ENCODE measurements at places on chromosomes 4 and X.

GRCh38 chr4:164012396-164013027 is 518.0 kb downstream of the TMA16 start:
- DNase-seq, result no peak

- DNase-seq, result no peak
These were observed 133.8 kb upstream of the ATP6AP2 start for GRCh38 chrX:40446921-40447320.

- DNase-seq, result no peak
These were observed 1369.1 kb upstream of the AGA start for GRCh38 chr4:178811356-178811755.

GRCh38 chr4:107050525-107051135 is 14.5 kb upstream of the DKK2 start:
- DNase-seq, result peak; percentile 19

DNA sequence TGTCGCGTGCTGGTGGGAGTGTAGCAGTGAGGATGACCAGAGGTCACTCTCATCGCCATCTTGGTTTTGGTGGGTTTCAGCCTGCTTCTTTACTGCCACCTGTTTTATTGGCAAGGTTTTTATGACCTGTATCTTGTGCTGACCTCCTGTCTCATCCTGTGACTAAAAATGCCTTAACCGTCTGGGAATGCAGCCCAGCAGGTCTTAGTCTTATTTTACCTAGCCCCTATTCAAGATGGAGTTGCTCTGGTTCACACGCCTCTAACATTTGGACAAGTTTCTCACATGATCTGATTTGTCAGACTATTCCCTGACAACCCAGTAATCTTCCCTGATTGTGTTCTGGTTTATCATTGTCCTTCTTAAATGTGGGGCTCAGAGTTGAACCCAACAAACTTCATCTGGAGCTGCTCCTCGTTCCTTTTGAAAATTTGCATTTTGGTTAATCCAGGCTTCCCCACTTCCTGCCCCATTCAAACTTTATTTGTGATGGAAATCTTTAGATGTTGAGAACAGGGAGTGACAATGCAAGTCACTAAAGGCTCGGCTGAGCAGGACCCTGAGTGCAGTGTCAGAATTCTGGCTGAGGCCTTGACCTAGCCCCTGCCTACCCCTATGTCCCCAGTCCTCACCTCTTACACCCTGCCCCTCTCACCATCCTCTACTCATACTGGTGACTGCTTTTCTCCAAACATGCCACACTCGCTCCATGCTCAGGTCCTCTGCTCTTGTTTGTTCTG is 226.8 kb downstream of the STIM2 start:
- no peak for DNase-seq

DNA sequence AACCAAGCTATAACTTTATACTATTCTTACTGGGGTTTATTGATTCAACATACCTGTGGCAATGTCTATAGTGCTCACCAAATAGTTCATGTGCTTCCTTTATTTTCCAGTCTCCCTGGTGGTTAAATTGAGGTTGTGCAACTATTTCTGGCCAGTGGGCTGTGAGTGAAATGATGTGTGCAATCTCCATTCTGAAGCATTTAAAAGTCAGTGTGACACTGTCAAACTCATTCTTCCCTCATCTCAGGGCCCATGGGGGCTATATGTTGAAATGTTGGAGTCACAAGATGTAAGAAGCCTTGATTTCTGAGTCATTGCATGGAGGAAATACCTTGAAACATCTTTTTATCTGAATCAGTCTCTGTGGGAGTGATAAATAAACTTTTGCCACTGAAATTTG is 414.3 kb upstream of the RPS6KA3 start:
- DNase-seq, result no peak

DNA sequence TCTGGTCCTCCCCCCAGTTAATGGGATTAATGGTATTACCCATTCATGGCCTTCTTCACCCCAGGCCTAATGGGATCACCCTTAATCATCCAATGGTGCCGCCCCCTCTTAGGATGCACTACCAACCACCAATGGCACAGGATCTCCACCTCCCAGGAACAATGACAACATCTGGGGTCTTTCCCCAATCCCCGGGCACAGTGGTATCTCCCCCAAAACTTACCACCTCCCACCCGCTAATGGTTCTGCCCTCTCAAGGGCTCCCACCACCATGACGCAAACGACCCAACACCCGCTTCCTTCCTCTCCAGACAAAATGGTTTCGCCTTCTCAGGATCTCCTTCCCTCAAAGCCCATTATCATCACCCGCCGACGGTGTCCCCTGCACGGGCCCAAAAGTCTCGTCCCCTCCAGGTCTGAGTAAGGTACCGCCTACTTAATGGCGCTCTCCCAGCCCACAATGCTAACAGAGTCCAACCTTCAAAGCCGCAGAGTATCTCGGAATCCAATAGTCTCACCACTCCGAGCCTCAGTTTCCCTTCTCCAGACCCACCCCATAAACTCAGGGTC is 458 bp downstream of the GRIPAP1 start:
- DNase-seq, result peak; percentile 62

DNA sequence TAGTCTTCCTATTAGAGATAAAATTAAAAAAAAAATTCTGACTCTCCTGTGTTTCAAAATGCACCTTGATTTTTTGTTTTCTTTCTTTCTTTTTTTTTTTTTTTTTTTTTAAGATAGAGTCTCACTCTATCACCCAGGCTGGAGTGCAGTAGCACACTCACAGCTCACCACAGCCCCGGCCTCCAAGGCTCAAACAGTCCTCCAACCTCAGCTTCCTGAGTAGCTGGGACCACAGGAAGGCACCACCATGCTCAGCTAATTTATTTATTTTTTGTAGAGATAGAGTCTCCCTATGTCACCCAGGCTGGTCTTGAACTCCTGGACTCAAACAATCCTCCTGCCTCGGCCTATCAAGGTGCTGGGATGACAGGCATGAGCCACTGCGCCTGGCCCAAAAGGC is 41.1 kb upstream of the TMEM184C start:
- no peak for DNase-seq

DNA sequence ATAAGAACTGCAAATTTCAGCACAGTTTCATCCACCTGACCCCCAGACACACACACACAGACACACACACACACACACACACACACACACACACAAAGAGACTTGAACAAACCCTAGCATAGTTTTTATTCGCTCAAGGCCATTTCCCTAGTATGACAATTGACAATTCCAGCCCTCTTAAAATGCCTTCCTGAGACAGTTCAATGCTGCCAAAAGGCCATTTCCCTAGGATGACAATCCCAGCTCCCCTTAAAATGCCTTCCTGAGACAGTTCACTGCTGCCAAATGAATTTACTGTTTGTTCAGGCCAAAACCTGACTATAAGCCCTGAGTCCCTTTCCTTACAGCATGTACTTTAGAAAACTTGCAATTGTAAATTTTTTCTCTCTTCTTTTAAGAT is 259.5 kb upstream of the SLC7A11 start:
- no peak for DNase-seq

GRCh38 chr4:111689214-111689613 is 456.0 kb upstream of the FAM241A start:
- DNase-seq, result no peak

- no peak for DNase-seq
These were observed 521.2 kb downstream of the ANKRD50 start for GRCh38 chr4:124191329-124191728.

DNA sequence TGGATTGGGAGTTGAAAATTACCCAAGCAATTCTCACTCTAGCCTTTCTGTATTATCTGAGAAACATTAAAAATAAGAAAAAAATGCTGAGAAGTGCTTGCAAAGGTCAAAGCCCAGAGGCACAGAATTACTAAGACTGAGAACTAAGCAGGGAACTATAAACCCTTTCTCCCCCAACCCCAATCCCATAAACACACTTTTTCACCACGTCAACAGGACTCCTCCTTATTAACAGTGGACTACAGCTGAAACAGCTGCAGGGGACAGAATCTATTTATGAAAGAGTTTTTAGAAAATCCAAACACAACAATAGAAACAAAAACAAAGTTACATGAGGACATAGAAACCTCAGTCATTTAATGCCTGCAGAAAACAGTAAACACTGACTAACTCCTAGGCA is 984.1 kb downstream of the TRAM1L1 start:
- no peak for DNase-seq

GRCh38 chrX:153407736-153408135 is 3.5 kb upstream of the ZFP92 start:
- no peak for DNase-seq

- no peak for DNase-seq
These were observed 405.2 kb upstream of the CNKSR2 start for GRCh38 chrX:20968996-20969395.

GRCh38 chr4:128661479-128661878 is 148.0 kb upstream of the JADE1 start:
- DNase-seq, result no peak

- DNase-seq, result no peak
These were observed 80.8 kb upstream of the IQCM start for GRCh38 chr4:149896432-149896831.

GRCh38 chr4:41657561-41657960 is 91.0 kb downstream of the PHOX2B start:
- no peak for DNase-seq

GRCh38 chr4:140609548-140610425 is 41.0 kb upstream of the UCP1 start:
- DNase-seq, result peak; percentile 50

- no peak for DNase-seq
These were observed 465.5 kb upstream of the CTSO start for GRCh38 chr4:156419080-156419685.

DNA sequence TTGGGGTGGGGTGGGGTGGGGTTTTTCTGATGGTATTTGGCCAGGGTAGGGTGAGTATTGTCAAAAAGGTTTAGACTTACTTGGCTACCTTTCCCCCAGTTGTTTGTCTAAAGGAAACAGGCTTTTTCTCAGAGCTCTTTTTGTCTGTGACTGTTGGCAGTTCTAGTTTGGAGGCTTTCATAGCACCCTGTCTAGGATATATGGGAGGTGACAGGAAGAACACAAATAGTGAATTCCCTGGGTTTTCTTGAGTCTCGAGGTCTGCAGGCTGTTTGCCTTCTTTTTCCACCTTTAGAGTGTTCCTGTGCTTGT is 13.5 kb downstream of the RPS6KA3 start:
- DNase-seq, result no peak

GRCh38 chr4:96052827-96053226 is 212.9 kb downstream of the PDHA2 start:
- DNase-seq, result no peak

DNA sequence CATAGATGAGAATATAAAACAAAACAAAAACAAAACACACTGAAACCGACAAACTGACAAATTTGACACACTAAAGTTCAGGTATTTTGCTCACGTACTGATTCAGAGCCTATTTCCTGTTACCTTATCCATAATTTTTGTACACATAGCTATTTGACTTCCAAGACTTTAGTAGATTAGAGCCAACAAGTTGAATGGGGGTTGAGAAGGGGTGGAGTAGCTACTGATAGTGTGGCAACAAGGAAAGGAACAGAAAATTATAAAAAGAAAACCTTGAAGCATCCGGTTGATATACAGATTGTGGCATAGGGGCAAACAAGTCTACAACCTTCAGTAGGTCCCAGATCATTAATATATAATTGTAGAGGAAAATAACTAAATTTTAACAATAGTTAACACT is 92.3 kb upstream of the RASGEF1B start:
- DNase-seq, result no peak

GRCh38 chr4:147633113-147633512 is 15.9 kb downstream of the TMEM184C start:
- DNase-seq, result no peak

GRCh38 chrX:153778181-153778580 is 2.7 kb upstream of the SRPK3 start:
- no peak for DNase-seq

GRCh38 chr4:75844151-75844662 is 58.0 kb downstream of the PPEF2 start:
- no peak for DNase-seq

GRCh38 chrX:1351981-1352714 is 15.6 kb downstream of the IL3RA start:
- DNase-seq, result no peak

DNA sequence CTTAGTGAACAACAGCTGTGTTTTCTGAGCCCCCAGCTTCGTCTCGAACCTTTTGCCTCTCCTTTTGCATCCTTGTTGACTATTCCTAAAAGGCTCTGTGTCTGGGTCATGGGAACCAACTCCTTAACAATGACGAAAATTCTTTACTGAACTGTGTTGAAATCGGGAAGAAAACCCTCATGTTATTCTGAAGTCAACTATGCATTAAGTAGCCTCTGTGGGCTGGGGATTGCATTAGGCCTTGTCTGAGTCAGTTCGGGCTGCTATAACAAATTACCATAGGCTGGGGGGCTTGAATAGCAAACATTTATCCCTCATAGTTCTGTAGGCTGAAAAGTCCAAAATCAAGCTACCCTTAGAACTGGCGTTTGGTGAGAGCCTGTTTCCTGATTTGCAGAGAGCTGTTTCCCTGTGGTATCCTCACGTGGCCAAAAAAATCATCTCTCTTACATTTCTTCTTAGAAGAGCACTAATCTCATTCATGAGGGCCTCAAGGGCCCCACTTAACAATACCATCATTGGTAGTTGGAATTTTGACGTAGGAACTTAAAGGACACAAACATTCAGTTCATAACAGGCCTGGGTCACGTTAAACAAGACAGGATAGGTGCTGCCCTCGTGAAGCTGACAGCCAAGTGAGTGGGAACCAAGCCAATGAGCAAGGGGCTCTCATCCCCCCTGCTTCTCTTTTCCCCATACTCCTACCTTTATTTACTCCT is 75.9 kb downstream of the CLNK start:
- DNase-seq, result no peak

DNA sequence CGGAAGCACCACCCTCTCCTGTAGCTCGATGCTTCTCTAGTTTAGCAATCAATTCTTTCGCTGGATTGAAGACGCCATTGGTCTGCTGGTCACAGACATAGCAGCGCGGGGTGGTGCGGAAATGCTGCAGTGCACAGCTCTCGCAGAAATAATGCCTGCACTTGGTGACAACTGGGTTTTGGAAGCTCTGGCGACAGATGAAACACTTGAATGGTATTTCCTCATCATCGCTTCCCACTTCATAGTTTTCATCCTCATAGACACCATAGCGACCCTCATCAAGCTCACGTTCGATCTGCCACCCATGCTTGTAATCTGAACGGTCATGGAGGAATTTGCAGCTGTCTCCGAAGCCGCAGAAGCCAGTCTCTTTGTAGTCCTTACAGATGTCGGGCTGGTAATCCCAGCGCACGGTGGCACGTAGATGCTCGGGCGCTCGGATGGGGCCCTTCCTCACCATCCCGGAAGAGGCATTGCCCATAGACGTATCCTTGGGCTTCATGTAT is 854 bp downstream of the RNF113A start:
- DNase-seq, result no peak

DNA sequence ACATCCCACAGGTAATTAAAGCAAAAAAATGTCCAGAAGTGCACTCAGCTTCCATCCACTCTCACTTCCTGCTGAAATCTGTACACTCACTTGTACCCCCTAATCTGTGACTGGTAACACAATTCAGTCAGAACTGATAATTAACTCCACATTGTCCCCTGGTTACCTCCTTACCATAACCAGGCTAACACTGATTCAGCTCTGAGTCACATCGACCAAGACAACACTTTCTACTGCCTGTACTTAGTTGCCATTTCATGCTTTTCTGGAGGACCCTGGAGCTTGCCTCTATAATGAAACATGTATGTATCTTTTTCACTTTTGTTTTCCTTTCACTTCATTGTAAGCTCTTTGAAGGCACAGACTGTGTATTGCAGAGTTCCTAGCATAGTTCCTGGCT is 130.9 kb upstream of the GABRG1 start:
- no peak for DNase-seq

GRCh38 chr4:38164346-38164745 is 204.1 kb downstream of the PTTG2 start:
- no peak for DNase-seq

GRCh38 chr4:16187455-16187854 is 38.8 kb downstream of the TAPT1 start:
- no peak for DNase-seq

- no peak for DNase-seq
These were observed 23.6 kb downstream of the FAM199X start for GRCh38 chrX:104189837-104190236.

Data from spinal cord (tissue), 10 donors.